ENCODE measurements at places on chromosomes 6 and 20. TPM values are rescaled to one million over a fixed set of nuclear protein-coding genes. Genes with fewer than 3 reads are reported as not detected.
A peak's percentile ranks its signal among the peaks of the same experiment; 100 is the strongest.

DNA sequence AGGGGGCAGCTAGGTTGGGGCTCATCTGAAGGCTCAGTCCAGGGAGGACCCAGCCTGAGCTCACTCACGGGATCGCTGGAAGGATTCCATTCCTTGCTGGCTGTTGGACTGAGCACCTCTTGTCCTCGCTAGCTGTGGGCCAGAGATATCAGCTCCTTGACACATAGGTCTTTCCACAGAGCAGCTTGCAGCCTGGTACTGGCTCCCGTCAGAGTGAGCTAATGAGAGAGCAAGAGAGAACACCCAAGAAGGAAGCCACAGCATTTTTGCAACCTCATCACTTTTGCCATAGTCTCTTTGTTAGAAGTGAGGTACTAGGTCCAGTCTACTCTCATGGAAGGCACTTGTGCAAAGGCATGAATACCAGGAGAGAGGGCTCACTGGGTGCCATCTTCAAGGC, 179.9 kb downstream of the CDC5L start:
- no peak for DNase-seq

- DNase-seq, result no peak
Observed at GRCh38 chr6:78966542-78966941, 99.2 kb downstream of the IRAK1BP1 start.

- DNase-seq, result no peak
Observed at GRCh38 chr6:10595731-10596664, 74.8 kb downstream of the GCNT2 start.

GRCh38 chr20:57568088-57568896, 7.4 kb downstream of the PCK1 start:
- DNase-seq, result no peak

DNA sequence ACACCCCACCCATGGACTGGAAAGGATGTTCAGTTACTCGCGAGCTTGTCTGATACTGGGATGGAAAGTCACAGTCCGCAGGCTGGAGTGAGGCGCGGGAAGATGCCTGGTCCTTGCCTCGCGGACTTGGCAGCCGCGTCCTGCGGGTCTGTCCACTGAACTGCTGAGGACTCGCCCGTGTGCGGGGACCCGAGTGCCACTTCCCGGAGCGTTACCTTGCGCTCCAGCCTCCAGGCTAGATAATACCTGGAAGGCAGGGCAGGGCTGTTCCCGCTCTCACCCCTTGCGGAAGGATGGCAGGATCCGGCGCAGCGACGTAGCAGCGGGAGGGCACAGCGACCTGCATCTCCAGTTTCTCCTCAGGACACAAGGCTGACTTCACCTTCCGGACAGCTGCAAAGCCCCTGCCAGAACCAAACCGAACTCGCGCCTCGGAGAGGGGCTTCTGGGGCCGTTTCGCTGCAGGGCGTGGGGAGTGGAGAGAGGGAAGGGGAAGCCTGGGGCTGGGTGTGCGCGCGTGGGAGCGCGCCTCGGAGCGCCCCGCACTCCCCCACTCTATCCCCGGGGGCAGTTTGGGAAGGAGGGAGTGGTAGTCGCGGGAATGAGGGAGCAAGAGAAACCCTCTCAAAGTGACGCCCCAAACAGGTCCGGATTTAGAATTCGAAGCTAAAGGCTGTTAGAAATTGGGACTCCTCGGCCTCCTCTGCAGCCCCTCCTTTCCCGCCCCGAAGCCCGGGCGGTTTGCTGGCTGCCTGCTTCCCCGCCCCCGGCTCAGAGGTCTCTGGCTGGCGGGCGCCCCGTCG, at the start of gene KCNQ5:
TSS of gene KCNQ5 (plus strand) at position 774 of the 803 bp plus-strand sequence.
- DNase-seq, result peak; percentile 82

DNA sequence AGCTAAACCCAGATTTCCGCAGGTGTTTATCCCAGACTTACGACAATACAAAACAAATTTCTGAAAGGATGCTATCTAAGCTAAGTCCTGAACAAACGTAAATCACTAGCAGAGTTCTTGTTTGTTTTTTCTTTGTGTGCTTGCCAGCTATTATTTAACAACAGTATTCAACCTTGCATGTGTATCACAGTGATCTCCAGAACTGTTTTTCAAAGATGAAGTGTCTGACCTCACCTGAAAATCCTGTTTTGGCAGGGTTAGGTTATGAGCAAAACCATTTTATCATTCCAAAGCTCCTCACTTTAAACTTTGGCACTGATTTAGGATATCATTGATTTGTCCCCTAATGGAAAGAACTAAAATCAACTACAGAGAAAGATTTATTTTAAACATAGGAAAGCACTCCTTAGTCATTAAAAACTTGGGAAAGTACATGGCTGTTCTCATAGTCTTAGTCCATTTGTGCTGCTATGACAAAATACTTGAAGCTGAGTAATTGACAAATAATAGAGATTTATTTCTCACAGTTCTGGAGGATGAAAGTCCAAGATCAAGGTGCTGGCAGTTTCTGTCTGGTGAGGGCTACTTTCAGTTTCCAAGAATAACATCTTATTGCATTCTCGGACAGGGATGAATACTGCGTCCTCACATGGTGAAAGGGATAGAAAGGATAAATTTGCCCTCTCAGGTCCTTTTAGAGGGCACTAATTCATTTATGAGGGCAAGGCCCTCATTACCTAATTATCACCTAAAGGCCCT, 20.8 kb upstream of the BMP5 start:
- DNase-seq, result no peak

DNA sequence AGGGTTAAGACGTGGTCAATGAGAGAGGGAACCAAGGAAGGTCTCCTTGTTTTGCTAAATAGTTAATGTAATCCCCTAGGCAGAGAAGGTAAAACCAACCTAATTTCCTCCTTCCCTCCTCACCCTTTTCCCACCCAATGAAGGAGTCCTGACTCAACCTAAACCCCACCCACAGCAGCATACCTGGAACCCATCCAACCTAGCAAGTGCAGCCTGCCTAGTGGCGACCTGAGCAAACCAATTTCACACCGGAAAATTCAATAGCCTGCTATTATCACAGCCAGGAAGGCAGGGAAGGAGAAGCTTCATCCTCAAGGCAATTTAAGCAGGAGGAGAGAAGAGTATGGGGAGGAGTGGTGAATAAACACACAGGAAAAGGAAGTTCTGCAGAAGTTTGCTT, 46.9 kb downstream of the OSTM1 start:
- no peak for DNase-seq

GRCh38 chr6:17962436-17963031, 24.9 kb downstream of the KIF13A start:
- no peak for DNase-seq

DNA sequence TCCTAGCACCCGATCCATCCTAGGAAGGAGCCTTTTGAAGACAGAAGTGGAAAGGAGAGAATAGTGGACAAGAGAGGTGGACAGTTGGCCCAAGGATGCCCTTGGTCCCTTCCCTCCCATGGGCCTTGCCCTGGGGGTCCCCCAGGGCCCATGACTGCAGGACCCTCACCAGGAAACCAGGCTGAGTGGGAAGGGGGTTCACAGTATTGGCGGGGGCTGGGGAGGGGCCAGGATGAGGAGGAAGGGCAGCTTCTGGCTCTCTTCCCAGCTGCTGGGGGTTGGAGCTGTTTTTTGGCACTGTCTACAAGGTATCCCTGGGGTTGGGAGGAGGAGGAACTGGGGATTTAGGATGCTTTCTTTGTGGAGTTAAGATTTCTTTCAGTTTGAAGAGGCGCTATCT, 4.0 kb upstream of the DSN1 start:
- DNase-seq, result no peak

GRCh38 chr6:4439159-4439558, 303.8 kb upstream of the ECI2 start:
- DNase-seq, result no peak

DNA sequence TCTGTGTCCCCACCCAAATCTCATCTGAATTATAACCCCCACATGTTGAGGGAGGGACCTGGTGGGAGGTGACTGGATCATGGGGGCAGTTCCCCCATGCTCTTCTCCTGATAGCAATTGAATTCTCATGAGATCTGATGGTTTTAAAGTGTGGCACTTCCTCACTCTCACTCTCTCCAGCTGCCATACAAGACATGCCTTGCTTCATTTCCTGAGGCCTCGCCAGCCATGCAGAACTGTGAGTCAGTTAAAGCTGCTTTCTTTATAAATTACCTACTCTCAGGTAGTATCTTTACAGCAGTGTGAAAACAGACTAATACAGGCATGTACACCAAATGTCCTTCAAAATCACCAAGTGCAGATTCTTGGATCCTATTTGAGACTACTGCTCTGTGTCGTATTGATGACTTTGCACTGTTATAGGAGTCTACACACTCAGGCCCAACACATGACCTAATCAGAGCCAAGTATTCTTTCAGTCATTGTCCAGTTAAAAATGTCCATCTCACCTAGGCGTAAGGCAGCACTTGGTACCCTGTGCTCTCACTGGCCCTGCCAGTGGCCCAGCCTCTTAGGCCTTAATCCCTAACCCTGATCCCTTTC, 52.8 kb upstream of the UST start:
- no peak for DNase-seq

GRCh38 chr6:33620856-33621710, at the start of gene ITPR3:
TSS of gene ITPR3 (plus strand) at chr6:33621322. CDS start at chr6:33621603, 281 bp downstream.
- peak; percentile 86 for DNase-seq

GRCh38 chr6:45653117-45653883, 275.6 kb upstream of the SUPT3H start:
- DNase-seq, result no peak

GRCh38 chr6:127877231-127877630, 23.6 kb downstream of the THEMIS start:
- no peak for DNase-seq

GRCh38 chr6:75870389-75870788, 121.3 kb downstream of the MYO6 start:
- DNase-seq, result no peak

DNA sequence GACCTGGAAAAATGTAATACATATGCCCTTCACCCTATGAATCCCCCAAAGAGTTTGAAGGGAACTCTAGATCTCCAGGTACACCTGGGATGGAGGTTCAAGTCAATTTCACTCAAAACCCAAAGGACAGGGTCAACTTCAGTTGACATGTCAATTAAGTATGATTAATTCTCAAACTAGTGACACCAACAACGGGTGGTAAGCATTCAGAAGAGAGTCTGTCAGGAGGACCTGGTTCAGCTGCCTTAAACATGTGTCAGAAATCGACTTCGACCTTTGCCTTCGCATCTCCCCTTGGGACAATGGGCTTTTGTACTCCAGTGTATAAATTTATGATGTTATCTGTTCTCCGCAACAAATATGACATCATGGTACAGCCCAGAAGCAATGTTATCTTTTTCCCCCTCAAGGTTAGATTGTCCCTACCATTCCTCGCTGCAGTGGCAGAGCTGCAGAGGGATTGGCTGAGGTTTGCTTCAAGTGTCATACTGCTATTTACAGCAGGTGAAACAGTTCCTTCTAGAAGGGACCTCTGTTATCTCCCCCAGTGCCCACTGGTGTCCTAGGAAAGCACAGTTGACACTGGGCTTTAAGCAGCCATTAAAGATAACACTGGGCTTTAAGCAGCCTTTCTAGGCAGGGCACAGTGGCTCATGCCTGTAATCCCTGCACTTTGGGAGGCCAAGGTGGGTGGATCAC, 94.7 kb upstream of the SNX9 start:
- DNase-seq, result no peak

DNA sequence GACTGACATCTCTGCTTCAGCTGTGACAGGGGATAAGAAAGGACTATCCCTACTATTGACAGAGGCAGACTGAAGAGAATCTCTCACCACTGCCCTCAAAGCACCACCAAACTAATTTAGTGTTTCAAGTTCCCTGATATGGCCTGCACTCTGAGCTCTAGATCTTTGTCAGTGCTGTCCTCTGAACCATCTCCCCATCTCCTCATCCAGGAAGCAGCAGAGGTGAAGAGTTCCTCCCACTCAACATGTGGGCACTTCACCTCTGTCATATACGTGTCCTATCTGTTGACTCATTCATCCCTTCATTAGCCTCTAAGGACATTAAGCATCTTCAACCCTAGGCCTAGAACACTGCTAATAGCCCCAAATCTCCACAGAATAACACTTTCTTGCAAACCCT, 14.1 kb downstream of the FAM210B start:
- DNase-seq, result no peak

DNA sequence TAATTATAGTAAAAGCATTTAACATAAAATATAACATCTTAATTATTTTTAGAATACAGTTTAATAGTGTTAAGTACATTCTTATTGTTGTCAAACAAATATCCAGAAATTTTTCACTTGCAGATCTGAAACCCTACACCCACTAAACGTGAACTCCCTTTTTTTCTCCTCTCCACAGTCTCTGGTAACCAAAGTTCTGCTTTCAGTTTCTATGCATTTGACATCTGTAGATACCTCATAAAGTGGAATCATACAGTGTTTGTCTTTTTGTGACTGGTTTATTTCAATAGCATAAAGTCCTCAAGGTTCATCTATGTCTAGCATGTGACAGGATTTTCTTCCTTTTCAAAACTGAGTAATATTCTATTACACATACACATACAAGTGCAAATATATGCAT, 286.3 kb downstream of the BTBD3 start:
- no peak for DNase-seq

GRCh38 chr6:1911474-1911873, 301.8 kb downstream of the FOXC1 start:
- DNase-seq, result peak; percentile 46

DNA sequence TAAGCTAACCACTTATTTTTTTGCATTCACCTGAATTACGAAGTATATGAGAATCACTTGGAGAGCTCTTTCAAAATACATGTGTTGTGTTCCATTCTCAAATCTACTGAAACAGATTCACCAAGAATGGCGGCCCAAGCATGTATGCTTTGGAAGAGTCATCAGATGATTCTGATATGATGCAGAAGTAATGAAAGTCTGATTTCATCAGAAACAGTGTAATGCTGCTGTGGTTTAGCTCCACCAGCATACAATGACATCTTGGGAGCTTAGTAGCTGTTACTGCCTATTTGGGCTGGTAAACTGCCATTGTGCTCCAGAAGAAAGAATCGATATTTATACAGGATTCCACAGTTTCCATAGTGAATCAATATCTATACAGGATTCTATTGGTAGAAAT, 52.9 kb downstream of the UBR2 start:
- no peak for DNase-seq

GRCh38 chr6:166905013-166905412, 51.3 kb downstream of the RNASET2 start:
- DNase-seq, result no peak

The LPIN3 gene
- polyA plus RNA-seq, result 18.0 TPM

The RNASET2 gene
- polyA plus RNA-seq, result 44.3 TPM

The PRL gene
- polyA plus RNA-seq, result not detected

The SLC12A5 gene
- polyA plus RNA-seq, result 1.5 TPM

The CENPW gene
- 36.8 TPM for polyA plus RNA-seq

The HS3ST5 gene
- 0.18 TPM for polyA plus RNA-seq

The ETV7 gene
- polyA plus RNA-seq, result not detected

The BICRAL gene
- polyA plus RNA-seq, result 18.9 TPM

The FBXO30 gene
- 10.4 TPM for polyA plus RNA-seq

The UNC93A gene
- polyA plus RNA-seq, result not detected

The MCHR2 gene
- not detected for polyA plus RNA-seq

The ZBTB46 gene
- 13.8 TPM for polyA plus RNA-seq

The EYS gene
- polyA plus RNA-seq, result 0.82 TPM

The NOX3 gene
- polyA plus RNA-seq, result not detected

The PCSK2 gene
- polyA plus RNA-seq, result 0.32 TPM

The NMBR gene
- polyA plus RNA-seq, result 0.20 TPM

The NHSL1 gene
- 90.2 TPM for polyA plus RNA-seq

The TMEM244 gene
- polyA plus RNA-seq, result not detected

The ALDH8A1 gene
- 1.2 TPM for polyA plus RNA-seq

The PLA2G7 gene
- polyA plus RNA-seq, result 0.95 TPM

The C20orf96 gene
- 47.2 TPM for polyA plus RNA-seq

The PCK1 gene
- polyA plus RNA-seq, result 0.32 TPM

The PTK7 gene
- 280 TPM for polyA plus RNA-seq

The VWA7 gene
- 1.4 TPM for polyA plus RNA-seq

The OR12D3 gene
- polyA plus RNA-seq, result not detected

The PI3 gene
- not detected for polyA plus RNA-seq

Data from left lung (tissue), 14 donors.